Central memory CD4-positive, alpha-beta T cell (primary cell): ENCODE measurements at places on chromosomes 6 and 20.

DNA sequence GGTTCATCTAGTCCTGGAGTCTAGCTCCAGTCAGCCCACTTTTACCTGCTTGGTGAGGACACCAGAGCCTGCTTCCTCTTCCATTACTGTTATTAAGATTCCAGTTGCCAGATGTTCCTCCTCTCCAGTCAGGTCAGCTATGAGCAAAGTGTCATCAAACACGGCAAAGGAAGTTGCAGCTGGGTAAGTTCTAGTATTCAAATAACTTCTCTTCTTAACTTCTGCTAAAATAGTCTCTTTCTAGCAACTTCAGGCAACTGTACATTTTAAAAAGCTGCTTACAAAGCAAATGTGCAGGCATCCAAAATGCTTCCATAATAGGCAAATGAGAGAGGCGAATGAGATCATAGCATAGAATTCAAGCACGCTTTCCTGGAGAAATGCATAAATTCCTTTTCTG lies 18.4 kb upstream of the MRPS18A start:
- no peak for DNase-seq

GRCh38 chr6:96784650-96785049 lies 52.6 kb downstream of the GPR63 start:
- DNase-seq: no peak

DNA sequence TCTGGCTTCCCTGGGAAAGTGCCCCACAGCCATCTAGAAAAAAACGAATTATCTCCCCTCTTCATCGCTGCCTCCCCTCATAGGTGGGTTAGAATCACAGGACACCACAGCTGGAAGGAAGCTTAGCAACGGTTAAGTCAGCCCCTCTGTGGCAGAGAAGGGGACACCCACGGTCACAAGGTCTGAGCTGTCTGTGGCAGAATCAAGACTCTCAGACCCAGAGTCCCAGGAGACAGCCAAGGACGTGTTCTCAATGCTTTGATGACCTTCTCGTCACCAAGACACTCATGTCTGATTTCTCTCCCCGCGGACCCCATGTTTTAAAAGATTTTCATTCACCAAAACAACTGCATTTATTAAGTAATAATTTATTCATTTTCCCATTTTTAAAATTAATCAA lies 221.5 kb downstream of the NRN1 start:
- DNase-seq: no peak

GRCh38 chr20:23340524-23340923 lies 10.1 kb upstream of the NXT1 start:
- no peak for DNase-seq

DNA sequence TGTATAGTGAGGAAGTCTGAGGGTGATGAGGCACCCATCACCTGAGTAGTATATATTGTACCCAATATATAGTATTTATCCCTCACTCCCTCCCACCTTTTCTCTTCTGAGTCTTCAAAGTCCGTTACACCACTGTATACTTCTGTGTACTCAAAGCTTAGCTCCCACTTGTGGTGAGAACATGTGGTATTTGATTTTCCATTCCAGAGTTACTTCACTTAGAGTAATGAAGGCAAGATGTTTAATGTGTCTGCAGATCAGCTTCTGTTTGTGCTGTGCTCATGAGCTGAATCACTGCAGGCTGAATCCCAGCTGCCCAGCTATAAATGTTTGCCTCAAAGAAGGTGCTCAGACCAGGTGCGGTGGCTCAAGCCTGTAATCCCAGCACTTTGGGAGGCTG lies 139.3 kb upstream of the FOXA2 start:
- no peak for DNase-seq
